ENCODE measurements at places on chromosomes 5 and 9.

DNA sequence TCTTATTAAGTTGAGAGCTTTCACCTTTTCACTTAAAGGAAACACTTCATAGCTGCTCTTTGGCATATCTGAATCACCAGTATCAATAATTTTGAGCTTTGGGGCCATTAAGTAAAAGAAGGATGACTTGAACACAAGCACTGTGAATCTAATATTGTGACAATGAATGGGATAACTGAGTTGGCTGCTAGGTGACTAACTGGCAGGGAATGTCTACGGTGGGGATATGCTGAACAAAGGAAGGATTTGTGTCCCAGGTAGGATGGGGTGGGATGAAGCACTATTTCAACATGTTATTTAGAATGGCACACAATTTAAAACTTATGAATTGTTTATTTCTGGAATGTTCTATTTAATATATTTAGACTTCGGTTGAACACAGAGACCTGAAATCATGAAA lies 123.6 kb downstream of the TEX10 start:
- no peak for DNase-seq

DNA sequence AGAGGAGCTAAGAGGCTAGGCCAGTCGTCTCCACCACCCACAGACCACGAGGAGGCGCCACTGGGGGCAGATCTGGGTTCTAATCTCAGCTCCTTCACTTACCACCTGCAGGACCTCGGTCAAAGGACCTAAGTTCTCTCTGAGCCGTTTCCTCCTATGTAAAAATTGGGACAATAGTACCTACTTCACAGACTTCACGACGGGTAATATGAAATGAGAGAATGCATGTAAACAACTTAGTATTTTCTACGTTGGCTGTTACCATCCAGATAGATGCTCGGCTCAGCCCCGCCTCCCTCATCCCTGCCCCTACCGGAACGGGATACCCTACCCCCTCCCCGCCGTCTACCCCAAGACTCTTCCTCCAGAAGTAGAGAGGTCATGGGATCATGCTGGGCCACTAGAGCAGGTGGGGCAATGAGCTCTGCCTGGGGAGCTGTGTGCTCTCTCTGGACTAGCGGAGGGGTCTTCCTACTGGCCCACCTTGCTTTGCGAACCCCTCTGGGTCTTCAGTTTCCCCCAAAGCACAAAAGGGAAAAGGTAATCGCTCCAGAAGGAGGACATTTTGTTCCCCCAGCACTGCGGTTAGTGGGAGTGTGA lies 541 bp downstream of the GNPDA1 start:
- peak; percentile 51 for DNase-seq

DNA sequence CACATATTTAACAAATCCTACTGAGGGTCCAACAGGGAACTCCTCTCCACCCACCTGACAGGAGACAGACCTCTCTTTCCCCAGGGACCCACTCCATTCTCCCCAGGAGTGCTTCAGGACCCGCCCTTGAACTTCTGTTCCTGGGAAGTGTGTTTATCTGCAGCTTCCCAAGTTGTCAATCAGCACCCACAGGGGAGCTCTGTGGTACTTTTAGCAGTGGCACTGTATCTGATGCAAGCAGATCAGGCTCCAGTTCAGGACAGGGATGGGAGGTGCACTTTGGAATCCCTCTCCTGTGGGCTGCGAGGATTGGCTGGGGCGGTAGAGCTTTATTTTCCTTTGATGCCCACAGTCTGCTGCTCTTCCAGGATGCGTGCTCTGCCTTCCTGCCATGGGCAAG lies 8.7 kb downstream of the GALNT10 start:
- no peak for DNase-seq

DNA sequence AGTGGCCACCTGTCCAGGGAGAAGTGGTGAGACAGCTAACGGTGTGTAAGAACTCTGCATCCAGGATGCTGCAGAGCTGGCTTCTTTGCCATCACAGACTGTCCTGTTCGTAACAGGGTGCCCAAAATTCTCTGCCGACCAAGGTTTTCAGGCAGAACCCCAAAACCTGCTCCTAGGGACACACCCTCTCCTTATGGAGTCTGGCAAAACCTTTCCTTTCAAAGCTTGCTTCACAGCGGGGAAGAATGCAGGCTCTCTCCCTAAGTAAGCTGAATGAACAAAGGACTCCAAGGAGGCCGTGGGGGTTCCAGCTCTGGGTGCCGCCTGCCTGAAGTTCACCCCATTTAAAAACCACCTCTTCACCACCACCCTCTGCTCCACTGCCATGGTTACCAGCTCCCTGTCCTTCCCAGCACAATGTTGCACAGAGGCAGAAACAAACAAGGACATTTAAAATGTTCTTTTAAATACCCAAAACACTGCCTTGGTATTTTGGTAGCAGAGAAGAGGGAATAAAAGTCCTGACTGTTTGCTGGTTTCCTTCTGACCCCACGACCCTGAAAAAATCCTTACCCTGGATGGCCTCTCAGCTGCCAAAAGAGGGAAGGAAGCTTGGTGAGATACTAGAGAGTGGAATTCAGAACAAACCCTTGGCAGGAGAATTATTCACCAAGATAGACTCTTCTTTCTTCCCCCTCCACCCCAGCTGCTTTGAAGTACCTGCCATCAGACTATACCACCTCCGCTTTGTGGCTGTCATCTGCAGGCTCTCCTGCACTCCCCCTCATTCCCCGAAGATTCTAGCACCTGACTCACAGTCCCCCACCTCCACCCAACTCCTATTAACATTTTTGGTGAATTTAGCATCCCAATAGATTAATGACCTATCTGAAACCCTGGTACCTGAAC lies 7.1 kb upstream of the KLF9 start:
- no peak for DNase-seq

DNA sequence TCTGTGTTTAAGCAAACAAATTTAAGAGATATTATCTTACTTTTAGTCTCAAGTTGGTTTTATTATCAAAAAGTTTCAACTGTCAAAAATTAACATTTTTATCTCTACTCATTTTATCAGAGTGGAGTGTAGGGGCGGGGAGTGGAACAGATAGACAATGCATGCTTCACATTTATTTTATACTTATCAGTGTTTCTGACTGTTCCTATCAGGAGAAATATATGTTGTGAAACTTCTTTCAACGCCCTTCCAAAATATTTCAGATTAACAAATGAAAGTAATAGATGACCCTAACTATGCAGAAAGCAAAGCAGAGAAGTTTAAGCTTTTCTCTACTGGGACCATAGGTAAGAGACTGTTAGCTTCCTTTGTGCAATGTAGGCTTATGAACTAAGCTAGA lies 44.9 kb upstream of the MAST4 start:
- no peak for DNase-seq

DNA sequence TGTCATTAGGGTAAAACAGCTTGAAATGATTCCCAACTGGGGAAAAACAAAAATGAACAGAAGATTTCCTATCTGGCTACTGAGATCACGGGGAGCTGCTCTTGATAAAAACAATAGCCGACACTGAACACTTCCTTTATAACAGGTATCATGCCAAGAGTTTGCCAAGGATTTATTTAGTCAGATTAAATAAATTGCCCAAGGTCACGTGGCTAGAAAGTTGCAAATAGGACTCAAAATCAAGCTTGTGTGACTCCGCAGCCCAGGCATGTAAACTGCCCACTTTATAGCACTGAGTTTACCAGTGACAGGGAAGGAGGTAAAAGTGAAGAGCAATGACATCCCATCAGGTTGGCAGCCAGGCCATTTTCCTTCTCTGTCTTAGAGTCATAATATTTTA lies 120.7 kb upstream of the ZNF618 start:
- DNase-seq = no peak

All from neural crest cell (in vitro differentiated cells).